HCT116 (cell line): ENCODE measurements at places on chromosomes 6 and 20.

GRCh38 chr6:21173031-21173430 is 420.5 kb upstream of the SOX4 start:
- no peak for DNase-seq
- no peaks in the 10 kb centered on the region for H3K27me3 ChIP-seq
- H3K27ac ChIP-seq, result no peak overlapping the region
- H3K4me3 ChIP-seq, result no peak overlapping the region
- 0 out of 2 replicates have a peak, but pooled peaks cover 3% of the 10 kb centered on the region for H3K4me1 ChIP-seq

DNA sequence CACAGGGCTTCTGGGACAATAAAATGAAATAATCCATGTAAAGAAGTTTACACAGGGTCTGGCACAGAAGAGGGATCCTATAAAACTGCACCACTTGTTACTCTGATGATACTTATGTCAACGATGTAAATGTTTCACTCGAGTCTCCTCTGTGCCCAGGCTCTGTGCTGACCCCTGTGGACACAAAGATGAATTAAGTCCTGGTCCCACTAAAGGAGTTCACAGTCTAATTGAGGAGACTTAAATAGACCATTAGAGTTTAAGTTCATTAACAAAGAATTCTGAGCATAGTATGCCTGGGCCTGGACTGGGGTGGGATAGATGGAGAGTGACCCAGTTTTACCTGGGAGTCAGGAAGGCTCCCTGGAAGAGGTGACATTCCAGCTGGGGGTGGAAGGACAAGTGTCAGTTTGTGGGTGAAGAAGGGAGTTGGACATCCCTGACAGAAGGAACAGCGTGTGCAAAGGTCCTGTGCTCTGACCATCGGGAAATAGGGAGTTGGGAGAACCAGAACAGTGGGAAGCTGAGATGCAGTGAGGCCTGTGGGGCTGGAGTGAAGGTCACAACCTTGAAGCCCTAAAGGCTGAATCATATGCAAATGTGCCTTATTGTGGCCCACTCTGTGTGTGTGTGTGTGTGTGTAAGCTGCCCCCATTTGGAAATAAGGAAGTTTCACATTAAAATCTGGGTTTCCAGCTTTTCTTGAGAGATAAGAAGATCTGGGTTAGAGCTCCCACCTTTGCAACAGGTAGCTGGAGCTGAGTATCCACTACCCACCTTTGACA is 1.1 kb downstream of the OCSTAMP start:
- no peak for DNase-seq
- H3K27me3 ChIP-seq, result 0 out of 2 replicates have a peak, but pooled peaks cover 6% of the 10 kb centered on the region
- H3K27ac ChIP-seq, result no peak overlapping the region
- H3K36me3 ChIP-seq, result no peaks in the 10 kb centered on the region
- H3K4me1 ChIP-seq, result no peaks in the 10 kb centered on the region

GRCh38 chr20:24917797-24918578 is 31.1 kb upstream of the CST7 start:
- no peak overlapping the region for H3K4me3 ChIP-seq
- peaks cover under 1% of the 10 kb centered on the region; the same call in 1 of the 2 replicates for H3K27me3 ChIP-seq
- no peak overlapping the region for H3K27ac ChIP-seq

GRCh38 chr20:43525021-43525420 is 17.5 kb downstream of the L3MBTL1 start:
- no peaks in the 10 kb centered on the region for H3K4me1 ChIP-seq
- H3K27me3 ChIP-seq, result no peaks in the 10 kb centered on the region
- DNase-seq, result no peak
- H3K27ac ChIP-seq, result no peak overlapping the region

DNA sequence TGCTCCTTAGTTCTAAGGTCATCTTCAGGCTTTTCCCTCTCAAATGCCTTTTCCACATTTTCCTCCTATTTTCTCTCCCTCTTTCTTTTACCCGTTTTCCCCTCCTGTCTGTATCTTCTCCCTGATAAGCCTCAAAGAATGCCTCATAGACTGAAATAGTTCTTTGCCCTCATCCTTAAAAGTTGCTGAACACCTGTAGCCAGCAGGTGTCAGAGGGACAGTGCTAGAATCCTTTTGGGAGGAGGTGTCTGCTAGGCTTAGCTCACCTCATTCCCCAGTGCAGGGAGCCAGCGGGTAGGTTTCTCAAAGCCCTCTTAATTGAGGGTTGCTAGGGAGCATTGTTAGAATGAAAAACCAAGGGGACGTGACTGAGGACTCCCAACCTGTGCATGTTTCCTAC is 204.0 kb downstream of the TSHZ2 start:
- no peaks in the 10 kb centered on the region for H3K4me1 ChIP-seq
- H3K27me3 ChIP-seq, result peaks cover 51% of the 10 kb centered on the region
- no peak for DNase-seq
- no peak overlapping the region for H3K27ac ChIP-seq
- H3K36me3 ChIP-seq, result no peaks in the 10 kb centered on the region
- no peak overlapping the region for H3K4me3 ChIP-seq

- peak; percentile 67 for DNase-seq
- no peaks in the 10 kb centered on the region for H3K4me1 ChIP-seq
- no peaks in the 10 kb centered on the region for H3K36me3 ChIP-seq
- H3K27me3 ChIP-seq, result peaks cover 32% of the 10 kb centered on the region
- H3K4me3 ChIP-seq, result no peak overlapping the region
These were observed 41.7 kb upstream of the FAM135A start for GRCh38 chr6:70371454-70372105.

GRCh38 chr20:20820785-20821483 is 108.5 kb upstream of the RALGAPA2 start:
- no peak for DNase-seq
- 0 out of 2 replicates have a peak, but pooled peaks cover 5% of the 10 kb centered on the region for H3K4me1 ChIP-seq
- H3K27me3 ChIP-seq, result peaks cover 4% of the 10 kb centered on the region; the same call in 1 of the 2 replicates
- H3K4me3 ChIP-seq, result no peak overlapping the region
